ENCODE measurements at places on chromosomes 11 and 22. TPM values are rescaled to one million over a fixed set of nuclear protein-coding genes. Genes with fewer than 3 reads are reported as not detected.

- peak; percentile 34 for DNase-seq
These were observed 537 bp downstream of the EP300 start for GRCh38 chr22:41092847-41093411.

GRCh38 chr11:113627946-113628345 lies 78.2 kb downstream of the TMPRSS5 start:
- DNase-seq, result no peak

DNA sequence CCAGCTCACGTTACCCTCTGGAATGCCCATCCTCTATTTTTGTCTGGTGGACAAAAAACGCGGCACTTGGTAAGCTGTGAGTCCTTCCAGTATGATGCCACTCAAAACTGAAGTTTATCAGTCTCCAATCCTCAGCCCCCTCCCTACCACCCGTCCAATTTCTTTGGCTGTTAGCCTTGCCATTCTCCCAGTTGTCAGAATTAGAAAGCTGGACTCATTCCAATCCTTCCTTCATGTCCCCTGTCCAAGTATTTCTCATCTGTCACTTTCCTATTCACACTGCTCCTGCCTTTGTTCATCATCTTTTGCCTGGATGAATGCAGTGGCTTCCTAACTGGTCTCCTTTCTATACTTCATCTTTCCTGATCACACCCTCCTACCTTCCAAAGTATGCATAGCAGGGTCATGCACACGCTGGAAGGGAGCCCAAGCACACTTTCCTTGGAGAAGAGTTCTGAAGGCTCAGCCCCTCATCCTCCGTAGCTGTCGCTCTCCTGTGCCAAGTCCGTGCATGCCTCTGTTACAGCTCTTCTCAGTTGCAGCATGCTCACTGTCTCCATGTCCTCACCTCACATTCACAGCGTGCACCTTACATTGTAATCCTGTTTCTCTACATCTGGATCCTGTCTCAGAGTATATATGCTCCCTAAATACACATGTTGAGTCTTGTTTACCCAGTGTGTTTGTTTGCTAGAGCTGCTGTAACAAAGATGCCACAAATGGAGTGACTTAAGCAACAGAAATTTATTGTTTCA lies 19.4 kb downstream of the APLP2 start:
- no peak for DNase-seq

DNA sequence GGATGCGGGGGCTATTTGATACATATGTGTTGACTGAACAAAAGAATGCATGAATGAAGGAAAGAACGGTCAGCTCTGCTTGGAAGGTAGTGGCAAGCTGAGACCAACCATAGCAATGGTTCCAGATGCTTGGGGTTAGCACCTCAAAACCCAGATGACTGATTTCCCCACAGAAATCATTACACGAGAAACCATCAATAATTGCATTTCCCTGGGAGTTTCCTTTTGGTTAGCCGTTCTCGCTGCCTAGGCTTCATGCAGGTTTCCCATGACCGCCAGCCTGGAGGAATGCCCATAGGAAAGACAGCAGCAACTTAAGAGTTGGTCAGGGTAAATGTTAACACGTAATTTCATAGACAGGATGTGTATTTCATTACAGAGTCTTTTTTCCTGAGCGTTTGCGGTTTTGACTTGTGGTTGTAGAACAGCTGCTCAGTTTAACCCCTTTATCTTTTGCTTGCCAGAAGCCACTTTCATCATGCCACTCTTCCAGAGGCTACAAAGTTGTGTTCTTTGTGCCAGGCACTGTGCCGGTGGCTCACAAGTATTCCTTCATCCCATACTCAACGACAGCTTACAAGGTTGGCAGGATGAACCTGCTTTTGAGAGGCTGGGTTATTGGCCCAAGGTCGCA lies 2.8 kb downstream of the IL17RA start:
- DNase-seq, result no peak

GRCh38 chr11:76769645-76770586 lies 13.2 kb upstream of the TSKU start:
- DNase-seq, result peak; percentile 81

GRCh38 chr11:61874377-61874809 lies 17.0 kb downstream of the FADS3 start:
- DNase-seq, result no peak

DNA sequence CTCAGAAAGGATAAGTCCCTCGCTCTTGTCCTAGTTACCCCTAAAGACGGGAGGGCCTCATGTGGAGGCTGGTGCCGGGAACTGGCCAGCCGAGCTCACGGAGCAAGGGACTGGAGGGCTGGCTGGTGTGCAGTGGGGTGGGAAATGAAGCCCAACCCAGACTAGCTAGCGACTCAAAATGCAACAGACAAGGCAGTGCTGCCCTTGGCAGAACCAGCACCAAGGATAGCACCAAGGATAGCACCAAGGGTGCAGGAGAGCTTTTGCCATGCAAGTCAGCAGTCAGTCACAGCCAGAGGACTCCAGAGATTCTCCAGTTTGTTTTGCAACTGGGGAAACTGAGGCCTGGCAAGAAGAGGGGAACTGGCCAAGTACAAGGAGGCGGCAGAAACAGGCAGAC lies 6.5 kb upstream of the BATF2 start:
- DNase-seq, result no peak

The CSF2RB gene
- not detected for total RNA-seq

The ALDH3B2 gene
- total RNA-seq, result 2.9 TPM

The SLC2A11 gene
- total RNA-seq, result 32.8 TPM

The PYGM gene
- total RNA-seq, result 1.8 TPM

The ANKK1 gene
- 0.90 TPM for total RNA-seq
